CD4-positive, alpha-beta memory T cell (primary cell): ENCODE measurements at places on chromosomes 5 and 9. TPM values are rescaled to one million over a fixed set of nuclear protein-coding genes. Genes with fewer than 3 reads are reported as not detected.

DNA sequence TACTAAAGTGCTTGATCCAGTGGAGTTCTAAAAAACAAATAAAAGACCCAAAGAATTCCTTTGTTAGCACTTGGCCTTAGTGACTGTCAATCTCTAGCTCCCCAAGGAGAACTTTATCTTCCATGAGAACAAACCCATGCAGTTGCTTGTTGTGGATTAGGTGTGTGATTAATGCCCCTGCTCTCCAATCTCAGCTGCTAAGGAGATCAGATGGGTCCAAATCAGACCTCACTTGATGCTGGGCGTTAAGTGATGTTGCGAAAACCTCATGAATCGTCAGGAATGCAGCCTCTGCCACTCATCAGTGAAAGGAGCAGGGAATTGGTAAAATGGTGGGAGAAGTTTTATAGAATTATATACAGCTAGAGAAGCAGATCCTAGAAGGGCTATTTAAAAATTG, 133.7 kb downstream of the DMAC1 start:
- no peak for DNase-seq

- peak; percentile 11 for DNase-seq
These were observed 44.7 kb upstream of the NDFIP1 start for GRCh38 chr5:142063878-142064331.

GRCh38 chr9:122941582-122942234, 888 bp downstream of the RABGAP1 start:
- no peak for DNase-seq

DNA sequence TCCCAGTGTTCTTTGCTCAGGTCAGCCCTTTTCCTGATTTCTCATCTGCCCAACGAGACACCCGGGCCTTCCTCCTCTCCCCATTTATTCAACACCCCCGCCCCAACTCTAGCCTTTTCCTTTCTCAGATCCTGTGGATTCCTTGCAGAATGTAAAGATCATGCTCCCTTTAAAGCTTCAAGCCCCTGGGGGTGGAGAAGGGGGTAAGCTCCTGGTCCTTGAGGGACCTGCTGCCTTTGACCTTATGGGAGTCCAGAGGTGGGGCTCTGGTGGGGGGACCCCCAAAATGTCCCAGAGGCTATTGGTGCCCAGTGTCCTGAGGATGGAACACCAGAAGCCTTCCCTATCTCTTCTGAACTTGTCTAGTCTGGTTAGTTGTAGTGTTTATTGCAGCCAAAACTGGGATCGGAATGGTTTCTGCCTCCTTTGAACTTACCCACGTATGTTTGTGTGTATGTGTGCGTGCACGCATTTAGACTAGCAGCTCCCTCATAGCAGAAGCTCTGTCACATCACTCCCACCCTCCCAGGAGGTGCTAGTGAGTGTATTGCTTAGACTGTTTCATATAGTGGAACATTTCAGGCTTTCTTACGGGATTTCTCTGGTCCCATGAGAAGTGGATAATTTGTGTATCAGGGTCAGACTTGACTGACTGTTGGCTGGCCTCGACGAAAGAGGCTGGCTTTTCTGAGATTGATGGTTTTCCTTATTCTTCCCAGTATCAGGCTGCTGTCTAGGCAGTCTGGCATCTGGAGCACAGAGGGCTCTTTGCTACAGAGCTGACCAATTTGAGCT, 1.1 kb downstream of the GALNT10 start:
- DNase-seq: peak; percentile 19

DNA sequence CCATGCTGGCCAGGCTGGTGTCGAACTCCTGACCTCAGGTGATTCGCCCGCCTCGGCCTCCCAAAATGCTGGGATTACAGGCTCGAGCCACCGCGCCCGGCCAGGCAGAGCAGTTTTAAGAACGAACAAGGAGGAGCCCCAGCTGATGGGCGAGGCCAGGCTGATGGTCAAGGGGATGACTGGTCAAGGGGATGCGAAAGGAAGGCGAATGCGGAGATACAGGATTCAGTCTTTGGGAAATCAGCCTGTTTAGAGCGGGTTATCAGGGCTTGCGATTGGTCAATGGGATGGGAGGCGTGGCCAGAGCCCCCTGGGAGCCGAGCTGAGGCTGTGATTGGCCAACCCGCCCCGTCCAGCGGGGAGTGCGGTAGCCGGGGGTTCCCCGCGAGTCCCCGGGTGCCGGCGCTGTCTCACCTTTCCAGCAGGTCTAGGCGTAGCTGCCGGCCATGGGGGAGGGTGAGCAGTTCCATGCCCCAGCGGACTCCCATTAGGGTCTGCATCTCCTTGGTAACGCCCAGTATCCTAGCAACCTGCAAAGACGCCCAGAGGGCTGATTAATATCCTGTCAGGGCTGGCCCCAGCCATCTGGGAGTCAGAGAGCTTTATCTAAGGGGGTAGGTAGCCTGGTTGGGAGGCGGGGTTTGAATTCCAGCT, 7.5 kb upstream of the TOR2A start:
- DNase-seq: no peak

GFI1B gene
- total RNA-seq: not detected

CDH9 gene
- not detected for total RNA-seq

ELP1 gene
- total RNA-seq: 29.4 TPM
